ENCODE measurements at places on chromosomes 1 and 21.

- no peak for DNase-seq
Measured at GRCh38 chr21:16792101-16792500, 720.7 kb upstream of the CXADR start.

GRCh38 chr1:107124694-107125093 is 16.1 kb upstream of the NTNG1 start:
- DNase-seq = no peak

DNA sequence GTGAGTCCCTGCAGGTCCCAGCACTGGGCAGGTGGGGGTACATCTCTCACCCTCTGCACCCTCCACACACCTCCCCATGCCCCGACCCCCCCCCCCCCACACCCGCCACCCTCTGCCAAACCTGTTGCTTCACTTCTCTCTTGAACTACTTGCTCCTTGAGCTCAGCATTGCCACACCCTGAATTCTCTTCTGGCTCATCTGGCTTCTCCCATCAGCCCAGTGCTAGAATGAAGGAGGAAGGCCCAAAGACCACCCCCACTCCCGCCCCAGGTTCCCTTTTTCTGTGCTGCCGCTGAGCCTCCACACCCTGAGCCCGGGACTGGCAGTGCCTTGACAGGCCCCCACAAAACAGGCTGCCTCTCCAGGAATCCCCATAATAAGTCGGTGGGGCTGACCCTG is 6.4 kb upstream of the TNNI1 start:
- no peak for DNase-seq

DNA sequence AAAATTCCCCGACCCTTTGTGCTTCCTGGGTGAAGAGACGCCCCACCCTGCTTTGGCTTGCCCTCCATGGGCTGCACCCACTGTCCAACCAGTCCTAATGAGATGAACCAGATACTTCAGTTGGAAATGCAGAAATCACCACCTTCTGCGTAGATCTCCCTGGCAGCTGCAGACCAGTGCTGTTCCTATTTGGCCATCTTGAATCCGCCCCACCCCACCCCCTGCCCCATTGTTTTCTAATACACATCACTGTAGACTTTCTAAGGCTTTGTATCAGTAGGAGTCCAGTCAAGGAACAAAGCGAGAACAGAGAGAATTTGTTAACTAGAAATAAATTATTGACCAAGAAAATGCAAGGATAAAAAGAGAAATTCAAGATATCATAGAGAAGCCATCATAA is 178.2 kb downstream of the KCNK2 start:
- no peak for DNase-seq
